ENCODE measurements at places on chromosomes 6 and 20. TPM values are rescaled to one million over a fixed set of nuclear protein-coding genes. Genes with fewer than 3 reads are reported as not detected.

GRCh38 chr6:36592221-36592655 is 1.9 kb upstream of the SRSF3 start:
- DNase-seq, result no peak

- no peak for DNase-seq
These were observed 78.9 kb downstream of the FAM120B start for GRCh38 chr6:170385506-170385905.

DNA sequence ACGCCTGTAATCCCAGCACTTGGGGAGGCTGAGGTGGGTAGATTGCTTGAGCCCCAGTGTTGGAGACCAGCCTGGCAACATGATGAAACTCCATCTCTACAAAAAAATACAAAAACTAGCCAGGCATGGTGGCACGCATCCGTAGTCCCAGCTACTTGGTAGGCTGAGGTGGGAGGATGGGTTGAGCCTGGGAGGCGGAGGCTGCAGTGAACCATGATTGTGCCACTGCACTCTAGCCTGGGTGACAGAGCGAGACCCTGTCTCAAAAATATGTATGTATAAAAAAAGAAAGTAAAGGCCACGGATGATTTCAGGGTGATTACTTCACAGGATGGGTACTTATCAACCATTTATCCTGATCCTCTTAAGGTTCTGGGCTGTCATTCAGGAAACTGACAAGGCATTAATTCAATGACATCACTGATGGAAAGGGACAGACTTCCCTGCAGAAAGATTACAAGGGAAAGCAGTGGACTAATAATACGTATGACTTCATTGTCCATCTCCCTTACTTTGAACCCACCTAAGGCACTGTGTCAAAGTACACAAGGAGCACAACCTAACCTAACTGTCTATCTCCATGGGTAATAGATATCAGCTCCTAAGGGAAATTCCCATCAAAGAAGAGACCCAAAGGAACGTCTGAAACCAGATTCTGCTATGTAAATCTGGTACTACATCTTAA is 61.2 kb downstream of the ZMYND8 start:
- DNase-seq, result no peak

- DNase-seq, result no peak
These were observed 75.1 kb upstream of the ATXN1 start for GRCh38 chr6:16836144-16836981.

- no peak for DNase-seq
These were observed 1110.1 kb upstream of the FLRT3 start for GRCh38 chr20:15447549-15447948.

- DNase-seq, result no peak
These were observed 23.4 kb upstream of the RNF144B start for GRCh38 chr6:18363746-18364145.

- no peak for DNase-seq
These were observed 12.5 kb upstream of the BFSP1 start for GRCh38 chr20:17543531-17544131.

DNA sequence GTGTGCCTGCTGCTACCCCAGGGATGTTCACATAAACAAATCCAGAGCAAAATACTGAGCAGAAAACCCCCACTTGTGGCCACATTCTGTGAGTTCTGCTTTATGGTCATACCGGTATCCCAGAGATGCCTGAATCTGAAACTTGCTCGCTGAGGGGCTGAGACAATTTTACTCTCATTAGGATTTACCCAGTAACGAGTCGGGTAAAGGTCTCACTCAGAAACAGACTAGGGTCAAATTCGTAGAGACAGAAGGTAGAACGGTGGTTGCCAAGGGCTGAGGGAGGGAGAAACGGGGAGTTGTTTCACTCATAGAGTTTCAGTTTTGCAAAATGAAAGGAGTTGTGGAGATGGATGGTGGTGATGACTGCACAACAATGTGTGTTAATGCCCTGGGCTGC is 45.4 kb upstream of the NKX2-2 start:
- DNase-seq, result no peak

- DNase-seq, result no peak
These were observed 241.2 kb downstream of the BMP7 start for GRCh38 chr20:57025261-57025660.

GRCh38 chr20:49560186-49560585 is 7.8 kb downstream of the PTGIS start:
- DNase-seq, result no peak

GRCh38 chr20:856361-856775 is 22.9 kb downstream of the FAM110A start:
- peak; percentile 67 for DNase-seq

DNA sequence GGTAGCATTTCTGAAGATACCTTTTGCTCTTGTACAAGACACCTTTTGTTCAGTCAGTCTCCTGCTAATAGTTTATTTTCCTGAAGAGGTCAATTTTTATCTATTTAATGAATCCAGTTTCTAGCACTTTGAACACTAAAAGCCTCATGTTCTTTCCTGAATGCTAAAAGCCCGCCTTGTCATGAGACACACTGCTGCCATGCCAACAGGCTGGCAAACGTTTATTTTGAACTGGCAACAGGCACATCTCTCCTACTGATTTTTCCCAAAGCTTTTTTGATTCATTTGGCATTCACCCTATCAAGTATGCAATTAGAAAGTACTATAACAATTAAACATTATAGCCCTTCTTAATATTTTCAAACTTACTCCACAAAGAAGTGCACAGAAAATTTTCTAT is 421.2 kb upstream of the EYS start:
- no peak for DNase-seq

- DNase-seq, result no peak
These were observed 58.0 kb downstream of the ERMARD start for GRCh38 chr6:169809386-169809785.

DNA sequence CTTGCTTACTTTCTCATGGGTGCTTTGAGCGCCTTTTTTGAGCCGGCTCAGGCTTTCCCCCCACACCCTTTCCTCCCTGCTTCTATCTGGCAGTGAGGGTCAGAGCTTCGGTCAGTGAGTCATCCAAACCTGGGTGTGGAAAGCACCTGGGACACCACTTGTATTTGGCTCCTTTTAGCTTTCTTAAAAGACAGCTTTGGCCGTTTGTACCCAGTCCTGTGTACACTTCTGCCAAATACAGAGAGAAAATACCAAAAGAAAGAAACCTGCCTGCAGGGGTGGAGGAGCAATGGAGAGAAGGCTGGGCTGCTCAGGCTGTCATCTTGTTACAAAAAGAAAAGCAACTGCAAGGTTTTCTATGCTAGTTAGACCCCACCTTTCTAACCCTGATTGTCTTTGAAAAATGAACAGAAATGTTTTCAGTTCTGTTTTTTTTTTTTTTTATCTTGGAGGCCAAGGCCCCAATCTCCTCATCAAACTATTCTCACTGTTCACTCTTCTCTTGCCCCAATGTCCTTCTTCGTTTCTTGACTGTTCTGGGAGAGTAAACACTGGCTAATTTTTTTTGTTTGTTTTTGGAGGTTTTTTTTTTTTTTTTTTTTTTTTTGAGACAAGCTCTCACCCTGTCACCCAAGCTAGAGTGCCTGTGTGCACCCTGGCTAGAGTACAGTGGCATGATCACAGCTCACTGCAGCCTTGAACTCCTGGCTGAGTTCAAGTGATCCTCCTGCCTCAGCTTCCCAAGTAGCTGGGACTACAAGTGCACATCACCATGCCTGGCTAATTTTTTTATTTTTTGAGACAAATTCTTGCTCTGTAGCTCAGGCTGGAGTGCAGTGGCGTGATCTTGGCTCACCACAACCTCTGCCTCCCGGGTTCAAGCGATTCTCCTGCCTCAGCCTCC is 76.4 kb downstream of the SSR1 start:
- no peak for DNase-seq

Gene IL17F
- not detected for total RNA-seq

Gene OR2H2
- not detected for total RNA-seq

Gene SIRPG
- not detected for total RNA-seq

Gene TUBB
- 1,704 TPM for total RNA-seq

Gene RPS6KA2
- 4.2 TPM for total RNA-seq

Gene ZFAND3
- total RNA-seq, result 26.2 TPM

Gene SF3B5
- 118 TPM for total RNA-seq

Gene DNAH8
- total RNA-seq, result 0.03 TPM
